ENCODE measurements at places on chromosomes 3 and 15.

GRCh38 chr15:68695061-68695595 lies 116.3 kb downstream of the CORO2B start:
- DNase-seq, result no peak

DNA sequence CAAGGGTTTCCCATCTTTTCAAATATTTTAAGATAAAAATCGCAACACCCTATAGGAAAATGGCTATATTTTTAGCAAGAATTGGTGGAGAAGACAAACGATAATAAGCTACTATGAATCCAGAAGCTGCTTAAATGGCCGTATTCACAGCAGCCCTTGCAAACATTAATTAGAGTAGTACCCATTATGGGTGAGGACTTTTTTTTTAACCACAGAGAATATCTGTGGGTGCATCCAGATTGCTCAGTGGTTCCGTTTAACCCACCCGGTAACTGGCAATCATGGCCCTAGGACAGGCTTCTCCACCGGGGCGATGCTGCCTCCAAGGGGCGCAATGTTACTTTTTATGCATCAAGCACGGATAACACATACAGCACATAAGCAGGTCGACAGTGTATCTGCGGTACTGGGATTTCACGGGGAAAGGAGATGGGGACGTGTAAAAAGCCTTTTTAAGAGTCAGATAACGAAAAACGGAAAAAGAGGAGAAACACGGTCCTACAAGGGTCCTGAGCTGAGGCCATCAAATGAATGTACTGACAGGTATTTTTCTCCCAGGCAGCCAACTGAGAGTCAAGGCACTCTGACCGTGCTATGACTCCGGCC lies 968 bp upstream of the TMEM266 start:
- DNase-seq, result no peak

DNA sequence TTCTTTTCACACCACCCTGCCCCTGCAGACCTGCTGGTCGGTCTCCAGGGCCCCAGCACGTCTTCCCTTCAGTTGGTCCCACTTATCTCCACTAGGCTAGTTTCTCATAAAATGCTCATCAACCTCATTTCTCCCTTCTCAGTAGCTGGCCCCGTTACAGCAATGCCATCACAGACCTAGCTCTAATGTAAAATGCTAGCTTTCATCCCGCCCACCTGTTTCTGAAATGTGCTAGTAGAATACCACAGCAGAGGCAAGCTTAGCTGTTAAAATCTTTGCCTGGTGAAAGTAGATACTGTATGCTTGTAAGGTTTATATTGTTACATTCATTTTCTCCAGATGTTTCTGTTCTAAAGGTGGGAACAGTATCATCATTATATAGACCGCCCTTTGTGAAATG lies 13.1 kb downstream of the MKRN2OS start:
- no peak for DNase-seq

DNA sequence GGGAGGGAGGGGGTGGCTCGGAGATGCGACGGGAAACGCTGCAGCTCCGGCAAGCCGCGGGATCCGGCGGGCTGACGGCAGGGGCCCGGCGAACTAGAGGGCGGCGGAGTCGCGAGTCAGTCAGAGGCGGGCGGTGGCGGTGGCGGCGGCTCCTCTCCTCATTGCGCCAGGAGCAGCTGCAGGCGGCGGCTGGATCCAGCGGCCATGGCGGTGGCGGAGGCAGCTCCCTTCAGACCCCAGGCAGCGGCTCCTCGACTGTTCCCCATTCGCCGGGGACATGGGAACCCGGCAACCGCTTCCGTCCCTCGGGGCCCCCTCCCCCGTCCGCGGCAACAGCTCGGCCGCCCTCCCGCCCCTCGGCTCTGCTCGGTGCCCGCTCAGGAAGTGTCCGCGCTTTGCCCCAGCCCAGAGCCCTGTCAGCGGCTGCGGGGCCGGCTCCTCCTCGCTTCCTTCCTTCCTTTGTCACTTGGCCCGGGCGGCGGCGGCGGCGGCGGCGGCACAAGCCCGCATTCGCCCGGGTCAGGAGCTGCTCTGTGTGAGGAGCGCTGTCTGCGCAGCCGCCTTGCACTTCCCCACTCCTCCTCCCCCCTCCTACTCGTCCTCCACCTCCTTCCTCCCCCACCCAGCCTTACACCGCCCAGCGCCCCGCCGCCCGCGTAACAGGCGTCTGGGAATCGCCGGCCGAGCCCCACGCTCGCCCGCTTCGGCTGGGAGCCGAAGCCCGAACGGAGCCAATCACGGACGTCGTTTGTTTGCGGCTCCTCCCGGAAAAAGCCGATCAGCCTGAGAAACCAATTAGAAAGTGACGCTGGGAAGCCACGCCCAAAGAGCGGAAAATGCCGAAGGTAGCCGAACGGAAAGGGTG lies at the start of gene GSK3B:
TSS of gene GSK3B (minus strand) at position 537 of the 865 bp plus-strand sequence. CDS start 1,013 bp downstream, outside the sequence.
- peak; percentile 33 for DNase-seq

- DNase-seq, result no peak
These were observed 324.0 kb upstream of the LRRFIP2 start for GRCh38 chr3:37498126-37499039.

- no peak for DNase-seq
These were observed 17.6 kb downstream of the CFAP44 start for GRCh38 chr3:113423699-113424098.

DNA sequence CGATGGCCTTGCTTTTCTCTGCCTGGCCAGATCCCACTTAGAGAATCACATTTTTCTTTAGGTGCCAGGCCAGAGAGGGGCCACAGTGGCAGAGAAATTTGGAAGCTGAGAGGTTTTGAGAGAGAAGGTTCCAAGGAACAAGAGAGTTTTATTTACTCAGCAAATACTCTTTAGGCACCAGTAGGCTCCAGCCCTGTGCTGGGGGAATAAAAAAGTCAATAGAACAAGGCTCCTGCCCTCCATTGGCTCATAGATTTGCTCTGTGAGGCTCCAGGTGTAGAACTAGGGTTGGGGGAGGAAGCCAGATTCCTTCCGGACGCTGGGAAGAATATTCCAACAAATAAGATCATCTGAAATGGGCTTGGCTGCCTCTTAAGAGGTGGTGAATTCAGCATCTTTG lies 59.9 kb downstream of the ST8SIA2 start:
- DNase-seq, result no peak
